Activated naive CD4-positive, alpha-beta T cell treated with Interleukin-2 at 50 U/mL for 16 hours (primary cell): ENCODE measurements at places on chromosomes 2 and 18.

GRCh38 chr18:434410-434809 is 66.1 kb downstream of the COLEC12 start:
- no peak for DNase-seq

DNA sequence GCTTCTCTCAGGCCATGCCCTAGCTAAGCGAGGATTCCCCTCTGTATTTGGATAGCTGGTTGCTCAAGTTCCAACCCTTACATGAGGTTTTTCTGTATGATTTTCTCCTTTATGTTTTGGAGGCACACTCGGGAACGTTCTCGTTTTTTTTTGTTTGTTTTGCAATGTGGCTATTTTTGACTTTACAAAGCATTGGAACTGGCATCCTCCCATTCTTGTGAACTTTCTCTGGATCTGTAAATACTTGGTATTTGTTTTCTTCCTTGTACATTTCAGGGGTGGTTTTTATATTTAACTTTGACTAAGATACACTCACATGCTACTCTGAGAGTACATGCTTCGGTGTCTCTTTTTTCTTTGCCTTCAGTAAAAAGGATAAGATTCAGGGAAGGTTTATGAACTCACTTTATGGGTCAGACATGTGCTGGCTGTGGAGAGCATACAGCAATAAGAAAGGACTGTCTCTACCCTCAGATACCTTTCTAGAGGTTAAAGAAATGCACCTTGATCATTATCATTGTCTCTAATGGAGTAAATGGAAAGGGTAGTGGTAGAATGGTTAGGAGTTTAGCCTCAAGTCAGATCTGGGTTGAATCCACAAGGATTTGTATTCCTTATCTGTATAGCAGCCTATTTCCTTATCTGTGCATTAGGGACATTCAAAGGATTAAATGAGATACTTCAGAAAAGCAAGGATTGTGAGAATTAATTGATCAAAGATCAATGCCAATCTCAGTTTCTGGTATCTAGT is 61.9 kb downstream of the MEIS1 start:
- DNase-seq, result no peak

- no peak for DNase-seq
Observed at GRCh38 chr18:55585920-55586561, 2.0 kb downstream of the TCF4 start.

DNA sequence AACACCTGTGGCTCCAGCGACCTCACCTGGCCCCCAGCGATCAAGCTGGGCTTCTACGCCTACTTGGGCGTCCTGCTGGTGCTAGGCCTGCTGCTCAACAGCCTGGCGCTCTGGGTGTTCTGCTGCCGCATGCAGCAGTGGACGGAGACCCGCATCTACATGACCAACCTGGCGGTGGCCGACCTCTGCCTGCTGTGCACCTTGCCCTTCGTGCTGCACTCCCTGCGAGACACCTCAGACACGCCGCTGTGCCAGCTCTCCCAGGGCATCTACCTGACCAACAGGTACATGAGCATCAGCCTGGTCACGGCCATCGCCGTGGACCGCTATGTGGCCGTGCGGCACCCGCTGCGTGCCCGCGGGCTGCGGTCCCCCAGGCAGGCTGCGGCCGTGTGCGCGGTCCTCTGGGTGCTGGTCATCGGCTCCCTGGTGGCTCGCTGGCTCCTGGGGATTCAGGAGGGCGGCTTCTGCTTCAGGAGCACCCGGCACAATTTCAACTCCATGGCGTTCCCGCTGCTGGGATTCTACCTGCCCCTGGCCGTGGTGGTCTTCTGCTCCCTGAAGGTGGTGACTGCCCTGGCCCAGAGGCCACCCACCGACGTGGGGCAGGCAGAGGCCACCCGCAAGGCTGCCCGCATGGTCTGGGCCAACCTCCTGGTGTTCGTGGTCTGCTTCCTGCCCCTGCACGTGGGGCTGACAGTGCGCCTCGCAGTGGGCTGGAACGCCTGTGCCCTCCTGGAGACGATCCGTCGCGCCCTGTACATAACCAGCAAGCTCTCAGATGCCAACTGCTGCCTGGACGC is 4.9 kb downstream of the GPR35 start:
- no peak for DNase-seq

DNA sequence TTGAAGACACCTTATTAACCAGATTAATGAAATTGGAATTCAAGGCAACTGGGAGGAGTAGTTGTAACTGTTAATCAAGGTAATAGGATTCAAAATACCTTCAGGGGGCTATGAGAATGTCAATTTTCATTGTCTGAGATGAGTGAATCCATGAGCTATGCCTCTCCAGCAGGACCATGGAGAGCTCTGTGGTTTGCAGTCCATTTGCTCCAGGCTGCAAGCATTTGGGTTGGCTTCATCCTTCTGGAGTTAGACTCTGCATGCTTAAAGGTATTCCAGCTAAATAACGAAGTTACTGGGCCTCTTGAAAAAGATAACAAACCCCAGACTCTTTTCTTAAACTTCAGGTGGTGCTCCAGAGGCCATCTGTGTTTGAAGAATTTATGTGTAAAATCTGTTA is 207.1 kb upstream of the SLC8A1 start:
- DNase-seq, result no peak

DNA sequence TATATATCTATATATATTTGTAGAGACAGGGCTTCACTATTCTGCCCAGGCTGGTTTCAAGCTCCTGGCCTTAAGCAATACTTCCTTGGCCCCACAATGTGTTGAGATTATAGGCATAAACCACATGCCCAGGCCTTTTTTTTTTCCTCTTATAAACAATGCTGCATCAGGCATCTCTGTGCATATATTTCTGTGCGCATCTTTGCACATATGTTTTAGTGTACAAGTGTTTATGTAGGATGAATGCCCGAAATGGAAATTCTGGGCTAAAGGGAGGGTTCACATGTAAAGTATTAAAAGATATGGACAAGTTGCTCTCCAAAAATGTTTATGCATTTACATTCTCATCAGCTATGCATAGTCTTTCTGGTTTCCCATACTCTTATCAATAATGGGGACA is 183.2 kb upstream of the SPRED2 start:
- DNase-seq, result no peak

GRCh38 chr2:101736233-101736632 is 38.7 kb downstream of the MAP4K4 start:
- no peak for DNase-seq
